Inflammatory macrophage treated with lipopolysaccharide for 4 hours (primary cell): ENCODE measurements at places on chromosomes 3 and 15.

DNA sequence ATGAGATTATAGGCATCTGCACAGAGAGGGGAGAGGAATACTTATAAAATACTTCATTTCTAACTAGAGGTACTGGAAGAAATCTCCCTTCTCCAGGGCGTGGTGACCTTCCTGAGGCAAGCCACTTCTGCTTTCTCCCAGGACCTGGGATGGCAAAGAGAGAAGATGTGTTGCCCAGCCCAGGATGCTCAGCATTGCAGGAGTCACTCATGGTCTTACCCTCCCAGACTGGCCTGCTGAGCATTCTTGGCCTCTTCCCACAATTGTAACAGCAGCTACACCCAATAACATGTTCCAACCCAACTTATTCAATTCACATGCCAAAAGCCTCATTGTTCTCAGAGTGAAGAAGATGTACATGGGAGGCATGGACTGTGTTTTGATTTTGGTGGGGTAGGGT is 37.9 kb downstream of the IL20RB start:
- DNase-seq = no peak

DNA sequence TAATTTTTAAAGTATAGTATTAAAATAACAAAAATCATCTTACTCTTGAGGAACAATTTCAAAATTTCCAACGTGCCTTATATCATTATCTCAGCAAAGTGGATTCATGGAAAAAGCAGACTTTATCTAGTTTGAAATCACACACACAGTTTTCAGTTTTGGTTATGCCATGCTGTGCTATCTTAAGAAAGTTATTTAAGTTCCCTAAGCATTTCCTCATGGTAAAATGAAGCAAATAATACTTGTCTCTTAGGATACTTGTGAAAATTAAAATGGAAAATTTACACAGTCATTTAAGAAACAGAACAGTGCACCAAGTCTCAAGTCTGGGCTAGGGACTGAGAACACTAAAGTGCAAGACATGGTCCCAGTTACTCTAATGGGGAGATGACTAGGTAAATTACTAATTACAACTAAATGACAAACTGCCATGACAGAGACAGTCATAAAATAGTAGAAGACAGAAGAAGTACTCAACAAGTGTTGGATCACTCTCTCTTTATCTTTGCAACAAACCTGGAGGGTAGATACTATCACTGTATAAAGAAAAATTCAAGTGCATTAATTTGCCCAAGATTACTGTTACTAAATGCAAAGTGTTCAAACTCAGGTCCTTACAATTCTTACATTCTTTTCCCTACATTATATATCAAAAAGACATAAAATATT is 44.8 kb downstream of the DMXL2 start:
- peak; percentile 86 for DNase-seq

DNA sequence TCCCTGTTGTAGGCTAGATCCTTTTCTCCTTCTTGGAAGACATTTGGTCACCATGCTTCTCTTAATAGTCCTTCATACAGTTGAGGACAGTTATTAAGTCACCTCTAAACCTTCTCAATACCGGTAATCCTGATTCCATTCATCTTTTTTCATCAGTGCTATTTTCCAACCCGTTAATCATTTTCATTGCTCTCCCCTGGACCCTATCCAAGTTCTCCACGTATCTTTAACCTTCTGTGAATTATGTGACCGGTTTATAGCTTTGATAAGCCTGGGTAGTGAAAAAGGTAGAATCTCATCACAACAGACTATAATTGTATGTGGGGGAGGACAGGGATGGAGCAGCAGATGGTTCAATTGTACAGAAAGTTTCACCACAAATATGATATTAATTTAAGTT is 168.5 kb downstream of the MECOM start:
- no peak for DNase-seq

GRCh38 chr3:155428563-155428962 is 135.1 kb upstream of the STRIT1 start:
- no peak for DNase-seq

- DNase-seq = no peak
These were observed 435.4 kb upstream of the GOLIM4 start for GRCh38 chr3:168531116-168531515.

DNA sequence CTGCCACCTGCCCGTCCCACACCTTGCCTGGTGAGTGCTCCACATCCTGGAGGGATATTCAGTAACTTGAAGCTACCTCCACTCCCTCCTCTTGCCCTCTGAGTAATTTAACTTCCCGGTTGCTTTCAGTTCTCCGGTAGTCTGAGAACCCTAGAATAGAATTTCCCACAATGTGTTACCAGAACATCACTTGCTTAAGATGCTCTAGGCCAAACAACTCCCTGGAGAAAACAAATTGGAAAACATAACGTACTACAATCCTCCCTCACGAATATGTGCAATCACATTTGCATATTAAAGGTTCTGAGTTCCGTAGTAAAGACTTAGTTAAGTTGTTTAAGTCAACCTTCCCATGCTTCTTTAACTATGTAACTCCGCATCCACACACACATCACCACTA is 44.8 kb downstream of the SLCO2A1 start:
- no peak for DNase-seq

- no peak for DNase-seq
These were observed 310.7 kb upstream of the DPPA4 start for GRCh38 chr3:109648027-109648426.
